ENCODE measurements at places on chromosomes 2 and 18.

DNA sequence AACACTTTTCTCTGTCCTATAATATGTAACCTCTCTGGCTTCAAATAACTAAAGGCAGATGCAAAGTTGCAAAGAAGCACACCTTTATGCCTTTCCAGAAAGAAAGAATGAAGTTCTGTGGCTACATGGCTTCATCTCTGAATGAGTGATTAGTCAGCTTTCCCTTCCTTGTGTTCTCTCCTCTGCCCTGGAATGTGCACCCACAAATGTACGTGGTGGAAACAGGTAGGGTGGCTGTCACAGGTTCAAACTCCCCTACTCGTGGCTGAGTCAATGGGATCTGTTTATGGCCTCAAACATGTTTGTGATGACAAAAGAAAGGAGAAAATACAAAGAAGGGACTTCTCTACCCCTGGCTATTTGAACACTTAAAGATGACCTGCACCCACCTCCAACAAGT is 55.5 kb upstream of the ACVR2A start:
- DNase-seq: no peak

DNA sequence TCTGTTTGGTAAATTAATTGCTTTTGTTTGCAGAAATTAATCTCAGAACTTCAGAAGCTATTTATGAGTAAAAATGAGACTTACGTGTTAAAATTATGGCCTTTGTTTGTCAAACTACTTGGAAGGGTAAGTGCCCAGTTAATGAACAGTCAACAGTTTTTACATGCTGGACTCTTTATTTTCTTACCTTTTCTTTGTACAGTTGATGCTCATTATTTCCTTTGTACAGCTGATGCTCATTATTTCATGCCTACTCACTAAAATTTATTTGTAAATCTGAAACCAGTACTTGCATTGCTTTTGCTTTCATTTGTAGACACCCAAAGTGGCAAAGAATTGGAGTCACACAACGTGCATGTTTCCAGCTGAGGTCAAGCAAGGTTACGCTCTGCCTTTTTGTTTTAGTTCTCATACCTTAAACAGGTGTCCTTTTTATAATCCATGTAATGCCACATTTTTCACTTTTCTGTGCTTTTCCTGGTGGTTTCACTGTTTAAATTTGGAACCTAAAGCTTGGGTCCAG is 13.3 kb downstream of the RIF1 start:
- DNase-seq: no peak

DNA sequence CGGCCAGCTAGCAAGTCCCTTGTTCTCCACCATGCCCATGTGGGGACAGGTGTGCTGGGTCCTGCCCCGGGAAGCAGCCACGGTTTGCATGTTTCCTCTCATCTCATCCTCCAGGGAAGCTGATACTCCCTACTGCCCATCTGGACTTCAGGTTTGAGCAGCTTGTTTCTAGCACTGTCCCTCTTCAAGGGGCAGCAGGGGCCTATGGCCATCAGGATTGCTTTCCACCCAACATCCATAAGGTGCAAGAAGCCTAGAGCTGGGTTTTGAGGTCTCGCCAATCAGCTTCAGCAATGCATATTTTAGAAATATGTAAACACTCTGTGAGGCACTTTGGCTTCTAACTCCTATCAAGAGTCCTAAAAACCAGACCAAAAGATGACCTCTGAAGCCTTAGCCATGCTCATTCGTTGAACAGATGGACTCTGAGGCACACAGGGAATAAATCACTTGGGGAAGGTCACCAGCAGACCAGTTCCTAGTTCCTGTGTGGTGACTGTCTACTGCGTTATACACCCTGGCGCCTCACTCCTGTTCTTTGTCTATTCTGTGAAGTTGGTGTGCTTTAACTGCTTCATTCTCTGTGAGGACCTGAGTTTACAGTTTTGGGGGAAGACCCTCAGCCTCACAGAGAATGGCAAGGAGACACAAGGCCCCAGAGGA is 192.6 kb upstream of the TWIST2 start:
- DNase-seq: no peak

DNA sequence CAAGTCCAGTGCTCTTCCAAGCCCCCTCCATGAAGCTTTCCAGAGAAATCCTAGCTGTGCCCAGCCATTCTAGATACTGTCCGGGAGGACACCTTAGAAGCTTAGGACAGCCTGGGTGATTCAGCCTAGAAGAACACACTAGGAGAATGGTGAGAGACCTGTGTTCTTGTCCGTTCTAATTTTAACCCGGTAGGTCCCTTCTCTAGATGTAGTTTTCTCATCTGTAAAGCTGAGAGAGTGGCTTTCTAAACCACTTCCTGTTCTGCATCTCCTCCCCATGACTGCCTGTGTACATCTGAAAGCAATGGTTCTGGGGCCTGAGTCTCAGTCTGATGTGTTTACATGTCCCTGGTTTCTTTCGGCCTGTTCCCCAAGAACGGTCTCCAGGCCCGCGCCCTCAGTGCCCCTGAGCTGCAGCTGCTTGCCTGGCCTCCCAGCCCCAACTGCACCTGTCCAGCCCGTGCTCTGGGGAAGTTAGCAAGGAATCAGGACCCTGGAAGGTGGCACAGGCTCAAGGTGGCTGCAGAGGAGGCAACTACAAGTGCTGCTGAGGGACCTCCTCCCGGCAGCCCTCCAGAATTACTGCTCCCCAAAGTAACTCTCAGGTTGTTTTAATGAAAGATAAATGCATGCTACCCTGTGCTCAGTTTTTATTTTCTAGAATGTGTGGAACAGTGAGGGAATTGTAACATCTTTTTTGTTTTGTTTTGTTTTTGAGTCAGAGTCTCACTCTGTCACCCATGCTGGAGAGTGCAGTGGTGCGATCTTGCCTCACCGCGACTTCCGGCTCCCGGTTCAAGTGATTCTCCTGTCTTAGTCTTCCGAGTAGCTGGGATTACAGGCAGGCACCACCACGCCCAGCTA is 105.9 kb downstream of the LBH start:
- no peak for DNase-seq

DNA sequence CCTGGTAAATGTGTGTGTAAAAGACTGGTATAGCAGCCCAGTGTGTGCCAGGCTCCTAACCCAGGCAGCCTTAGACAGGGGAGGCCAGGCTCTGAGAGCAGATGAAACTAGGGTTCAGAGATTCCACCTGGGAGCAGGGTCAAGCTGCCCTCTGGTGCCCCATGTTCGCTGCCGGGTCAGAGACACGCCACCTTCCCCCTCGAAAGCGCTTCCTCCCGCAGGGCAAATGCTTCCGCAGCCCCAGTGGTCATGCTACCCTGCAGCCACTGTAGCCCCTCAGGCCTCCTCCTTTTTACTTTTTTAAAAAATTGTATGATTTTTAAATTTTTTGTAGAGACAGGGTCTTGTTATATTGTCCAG is 10.6 kb upstream of the KLF11 start:
- no peak for DNase-seq

- no peak for DNase-seq
Observed at GRCh38 chr2:184304006-184304405, 294.3 kb upstream of the ZNF804A start.

GRCh38 chr2:20534913-20535801 is 88.3 kb downstream of the RHOB start:
- no peak for DNase-seq

GRCh38 chr18:61893309-61893970 is 633 bp upstream of the RNF152 start:
- peak; percentile 39 for DNase-seq

DNA sequence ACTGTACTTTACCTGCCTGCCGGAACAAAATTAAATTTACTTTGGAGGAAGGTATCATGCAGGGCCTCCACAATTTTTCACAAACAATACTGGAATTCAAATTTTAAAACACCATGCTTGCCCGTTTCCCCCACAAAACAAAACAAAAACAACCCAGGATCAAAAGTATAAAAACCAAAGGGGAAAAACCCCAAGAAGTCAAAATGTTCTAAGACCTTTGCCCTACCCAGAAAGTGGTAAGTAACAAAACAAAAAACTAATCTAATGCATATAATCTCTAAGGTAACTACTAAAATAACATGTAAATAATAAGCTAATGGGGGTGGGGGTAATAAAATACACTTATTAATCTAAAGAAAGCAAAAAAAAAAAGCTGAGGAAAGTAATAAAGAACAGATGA is 60.5 kb downstream of the CUL3 start:
- no peak for DNase-seq

DNA sequence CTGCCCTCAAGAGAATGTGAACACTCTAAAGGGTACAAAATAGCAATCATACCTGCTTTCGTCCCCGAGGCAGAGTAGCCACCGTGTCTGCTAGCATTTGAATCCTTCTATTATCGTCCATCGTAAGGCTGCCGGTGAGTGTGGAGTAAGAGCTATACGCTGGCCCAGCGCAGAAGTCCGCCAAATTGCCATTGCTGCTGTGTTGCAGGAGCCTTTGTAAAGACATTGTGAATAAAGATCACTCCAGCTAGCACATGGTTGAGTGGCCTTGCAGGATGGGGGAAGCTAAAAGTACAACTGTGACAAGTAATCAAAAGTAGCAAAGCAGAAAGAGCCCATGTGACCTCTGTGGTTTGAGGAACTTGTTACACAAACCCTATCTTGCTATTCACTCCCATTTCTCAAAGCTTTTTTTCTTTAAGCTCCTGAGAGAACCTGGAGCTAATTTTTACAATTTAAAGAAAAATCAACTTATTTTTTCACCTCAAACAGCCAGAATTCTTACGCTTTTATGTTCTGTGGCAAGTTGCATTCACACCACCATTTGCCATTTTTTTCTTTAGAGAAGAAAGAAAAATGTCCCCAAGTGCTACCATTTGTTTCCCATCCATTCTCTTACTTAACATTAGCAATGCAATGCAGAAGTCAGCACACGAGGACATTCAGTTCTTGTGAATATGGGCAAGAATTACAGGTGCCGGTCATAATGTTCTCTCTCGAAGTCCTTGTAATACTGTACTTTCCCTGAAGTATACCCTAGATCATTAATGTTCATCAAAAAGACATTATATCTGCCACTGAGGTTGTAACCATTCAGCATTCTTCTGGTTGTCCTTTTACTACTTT is at the start of gene CYTIP:
Gene CYTIP, minus strand, starts transcription at position 295 of the 846 bp plus-strand sequence. Its CDS starts 69 bp downstream, at position 226.
- no peak for DNase-seq

DNA sequence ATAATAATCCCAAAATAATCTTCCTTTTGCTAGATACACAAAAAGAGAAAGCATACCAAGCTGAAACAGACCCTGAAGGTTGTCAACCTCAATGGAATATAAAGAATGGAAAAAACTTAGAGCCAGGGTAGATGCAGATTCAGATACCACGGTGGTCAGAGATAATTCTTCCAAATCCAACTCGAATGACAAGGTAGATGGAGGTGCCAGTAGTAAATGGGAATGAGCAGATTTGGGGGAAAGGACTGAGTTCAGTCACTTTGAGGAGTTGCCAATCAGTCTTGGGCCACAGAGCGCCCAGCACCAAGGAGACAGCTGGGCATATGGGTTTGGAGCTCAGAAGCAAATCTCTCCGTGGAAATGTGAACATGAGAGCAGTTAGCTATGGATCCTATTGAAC is 3.4 kb upstream of the CHMP1B start:
- no peak for DNase-seq

DNA sequence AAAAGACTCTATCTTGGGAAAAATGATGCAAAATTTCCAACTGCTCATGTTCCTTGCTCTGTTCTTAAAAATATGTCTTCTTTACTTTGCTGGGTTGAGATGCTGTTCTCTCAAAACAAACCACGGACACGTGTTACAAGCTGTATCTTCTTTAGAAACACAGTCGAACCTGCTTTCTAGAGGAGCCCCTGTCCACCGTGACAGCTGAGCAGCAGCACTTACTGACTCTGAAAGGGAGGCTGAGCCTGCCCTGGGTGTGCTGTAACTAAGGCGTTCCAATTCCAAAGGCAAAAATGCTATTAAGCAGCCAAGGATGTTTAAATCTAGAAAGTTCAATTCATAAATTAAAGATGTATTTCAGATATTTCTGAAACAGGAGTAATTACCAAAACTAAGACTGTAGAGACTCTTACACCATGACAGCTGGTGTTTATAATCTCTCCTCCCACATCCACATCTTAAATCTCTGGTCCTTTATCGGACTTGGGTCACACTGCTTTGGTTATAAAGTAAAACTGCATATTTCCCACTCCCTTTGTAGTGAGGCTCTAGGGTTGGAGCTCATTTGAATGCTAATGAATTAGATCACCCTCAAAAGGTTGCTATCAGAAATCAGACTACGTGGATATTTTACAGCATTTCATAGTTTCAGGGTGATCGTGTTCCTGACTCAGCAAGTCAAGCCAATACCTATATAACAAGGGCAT is 281.2 kb upstream of the LYPD1 start:
- no peak for DNase-seq

DNA sequence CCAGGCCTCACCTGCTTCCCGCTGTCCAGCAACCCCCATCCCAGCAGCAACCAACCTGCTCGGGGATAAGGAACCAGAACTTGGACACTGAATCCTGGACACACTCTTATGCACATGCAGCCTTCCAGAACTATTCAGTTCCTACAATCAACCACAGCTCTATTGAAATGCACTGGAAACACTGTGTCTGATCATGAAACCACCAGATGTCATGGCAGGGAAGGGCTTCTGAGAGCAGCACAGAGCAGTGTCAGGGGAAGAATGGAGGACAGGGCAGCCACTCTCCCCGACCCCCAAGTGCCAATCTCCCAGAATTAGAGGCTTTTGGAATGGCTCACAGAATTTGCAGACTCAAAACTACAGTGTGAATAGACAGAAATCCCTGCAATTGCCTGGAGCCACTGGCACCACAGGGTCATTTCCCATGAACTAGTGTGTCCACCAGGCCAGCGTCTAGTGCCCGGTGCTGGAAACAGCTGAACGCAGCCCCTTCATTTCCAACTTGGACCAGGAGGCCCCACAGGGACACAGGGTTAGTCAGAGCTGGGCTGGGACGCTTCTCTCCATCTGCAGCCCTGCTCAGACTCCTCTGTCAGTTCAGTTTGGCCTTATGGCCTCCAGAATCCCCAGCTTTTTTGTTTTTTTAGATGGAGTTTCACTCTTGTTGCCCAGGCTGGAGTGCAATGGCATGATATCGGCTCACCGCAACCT is 25.5 kb downstream of the MRPL35 start:
- DNase-seq: no peak

GRCh38 chr18:56709463-56709862 is 58.3 kb downstream of the WDR7 start:
- peak; percentile 12 for DNase-seq

GRCh38 chr2:36329251-36329650 is 26.3 kb upstream of the CRIM1 start:
- DNase-seq: no peak

DNA sequence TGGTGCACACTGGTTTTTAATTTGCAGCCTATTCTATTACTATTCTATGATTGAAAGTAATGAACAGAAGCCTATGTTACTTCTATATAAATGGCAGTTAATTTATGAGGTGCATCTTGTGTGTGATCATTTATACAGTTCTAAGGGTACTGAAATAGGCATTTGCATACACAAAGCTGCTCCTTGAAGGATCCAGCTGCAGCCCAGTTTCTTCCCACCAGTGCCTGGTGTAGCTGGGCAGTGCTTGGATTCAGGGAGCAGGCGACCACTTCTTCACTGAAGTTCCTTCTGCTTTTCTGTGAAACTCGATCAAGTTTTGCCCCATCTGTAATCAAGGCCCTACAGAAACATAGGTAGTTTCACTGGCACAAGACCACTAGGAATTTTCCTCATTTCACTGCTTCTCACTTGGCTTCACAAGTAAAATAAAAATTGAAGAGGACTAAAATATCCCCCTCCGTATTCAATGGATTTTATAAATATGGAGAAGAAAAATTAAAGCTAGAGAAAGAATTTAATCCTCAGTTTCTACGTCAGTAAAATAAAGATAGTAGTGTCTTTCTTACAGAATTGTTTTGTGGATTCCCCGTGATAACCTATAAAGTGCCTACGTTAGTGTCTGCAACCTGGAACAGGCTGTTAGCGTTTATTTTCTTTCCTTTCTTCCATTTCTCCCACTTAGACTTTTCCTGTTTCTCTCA is 1.7 kb upstream of the LPIN2 start:
- DNase-seq: no peak
